ENCODE measurements at places on chromosomes 1 and 21.

- no peak for DNase-seq
Observed at GRCh38 chr21:42665026-42665425, 11.6 kb downstream of the PDE9A start.

GRCh38 chr1:184199036-184199435 lies 147.5 kb downstream of the TSEN15 start:
- DNase-seq: no peak

DNA sequence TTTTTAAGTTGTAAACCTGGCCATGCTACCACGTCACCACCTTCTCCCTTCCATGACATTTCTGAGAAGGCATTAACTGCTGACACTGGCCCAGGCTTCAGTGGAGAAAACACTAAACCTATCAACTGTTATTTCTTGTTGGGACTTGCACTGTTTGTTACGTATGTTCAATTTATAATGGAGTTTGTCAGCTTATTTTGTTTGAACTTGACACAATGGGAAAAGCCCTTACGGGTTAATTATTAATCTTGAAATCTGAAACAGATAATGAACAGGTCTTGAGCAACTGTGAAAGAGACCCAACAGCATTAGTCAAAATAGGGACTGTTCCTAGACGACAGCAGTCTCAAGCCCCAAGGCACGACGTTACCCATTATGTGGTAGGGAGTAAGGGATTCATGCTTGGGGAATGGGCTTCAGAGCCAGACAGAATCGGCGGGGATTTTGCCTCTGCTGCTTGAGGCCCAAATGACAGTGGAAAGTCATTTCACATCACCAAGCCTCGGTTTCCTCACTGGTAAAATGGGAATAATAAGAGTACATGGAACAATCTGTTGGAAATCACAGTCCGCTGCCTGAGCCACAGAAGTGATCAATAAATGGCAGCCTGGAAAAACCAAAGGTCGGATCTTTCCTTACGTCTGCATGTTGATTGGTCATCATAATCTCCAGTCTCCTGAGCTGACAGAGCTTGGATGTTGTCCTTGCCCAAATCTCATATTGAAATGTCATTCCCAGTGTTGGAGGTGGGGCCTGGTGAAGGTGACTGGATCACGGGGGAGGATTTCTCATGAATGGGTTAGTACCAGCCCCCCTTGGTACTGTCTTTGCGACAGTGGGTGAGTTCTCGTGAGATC lies 44.5 kb downstream of the TIAM1 start:
- no peak for DNase-seq

DNA sequence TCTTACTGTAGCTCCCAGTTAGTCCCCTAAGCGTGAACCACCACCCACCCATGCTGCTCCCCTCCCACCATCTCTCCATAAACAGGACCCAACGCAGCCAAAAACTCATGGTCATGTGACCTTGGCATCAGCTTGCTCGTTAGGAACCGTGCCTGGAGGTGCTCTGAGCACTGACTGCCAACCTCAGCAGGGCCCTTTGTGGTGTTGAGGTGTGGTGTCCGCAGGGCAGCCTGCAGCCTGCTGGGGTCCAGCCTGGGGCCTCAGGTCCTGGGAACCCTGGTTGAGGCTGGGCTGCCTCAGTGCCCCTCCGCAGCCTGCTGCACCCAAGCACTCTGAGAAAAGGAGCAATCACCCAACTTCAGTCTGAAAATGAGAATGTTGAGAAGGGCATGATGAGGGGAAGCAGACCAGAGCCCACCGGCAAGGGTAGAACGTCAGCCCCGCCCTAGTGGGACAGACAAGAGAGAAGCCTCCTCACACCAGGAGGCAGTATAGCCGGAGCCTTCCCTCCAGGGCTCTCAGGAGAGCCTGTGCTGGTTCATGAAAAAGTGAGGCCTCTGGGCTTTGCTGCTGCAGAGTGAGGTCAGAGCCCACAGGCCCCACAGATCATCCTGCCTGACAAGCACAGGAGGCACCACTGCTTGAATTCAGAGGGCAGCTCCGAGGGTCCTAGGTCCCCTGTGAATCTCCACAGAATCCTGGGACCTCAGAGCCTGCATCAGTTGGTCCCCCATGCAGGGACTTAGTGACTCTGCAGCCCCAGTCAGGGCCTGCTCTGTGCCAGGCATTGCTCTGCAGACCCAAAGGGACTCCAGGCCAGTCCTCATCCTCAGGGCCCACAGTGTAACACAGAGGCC lies 4.9 kb upstream of the COL6A2 start:
- DNase-seq: no peak

GRCh38 chr1:109225711-109226445 lies 12.2 kb downstream of the SARS1 start:
- DNase-seq: no peak

DNA sequence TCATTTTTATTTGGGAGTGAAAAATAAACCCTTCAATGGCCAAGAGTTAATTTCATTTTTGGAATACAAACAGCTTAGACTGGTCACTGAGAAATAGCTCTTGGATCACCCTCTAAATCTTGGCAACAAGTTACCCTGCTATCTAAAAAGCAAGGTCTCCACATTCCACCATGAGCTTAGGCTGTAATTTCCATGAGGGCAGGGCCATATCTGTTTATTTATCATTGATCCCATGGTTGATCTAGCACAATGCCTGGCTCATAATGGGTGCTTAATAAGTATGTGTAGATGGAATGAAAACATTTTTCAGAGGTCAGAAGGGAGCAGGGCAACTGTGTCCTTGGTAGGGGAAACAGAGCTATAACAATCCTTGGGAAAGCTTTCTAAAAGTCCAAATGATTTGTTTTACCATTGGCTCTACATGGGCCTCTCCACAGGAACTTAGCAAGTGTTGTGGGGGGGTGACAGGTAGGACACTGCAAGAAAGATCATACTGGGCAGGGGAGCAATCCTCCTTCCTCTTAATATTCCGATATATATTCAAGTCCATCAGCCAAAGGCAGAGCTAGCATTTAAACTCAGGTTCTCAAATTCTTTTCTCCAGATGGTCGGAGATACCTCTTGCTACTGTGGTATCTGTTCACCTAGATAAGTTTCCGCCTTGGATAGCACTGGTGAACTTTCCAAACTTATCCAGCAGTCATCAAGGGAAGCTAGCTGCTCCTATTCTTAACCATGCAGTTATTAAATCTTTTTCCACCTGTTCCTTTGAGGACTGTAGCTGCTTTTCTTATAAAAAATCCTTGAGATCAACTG lies 53.1 kb upstream of the PTCH2 start:
- no peak for DNase-seq

GRCh38 chr1:27446496-27447020 lies 43.4 kb downstream of the WASF2 start:
- no peak for DNase-seq

GRCh38 chr1:188155261-188155660 lies 1326.5 kb downstream of the PLA2G4A start:
- no peak for DNase-seq

DNA sequence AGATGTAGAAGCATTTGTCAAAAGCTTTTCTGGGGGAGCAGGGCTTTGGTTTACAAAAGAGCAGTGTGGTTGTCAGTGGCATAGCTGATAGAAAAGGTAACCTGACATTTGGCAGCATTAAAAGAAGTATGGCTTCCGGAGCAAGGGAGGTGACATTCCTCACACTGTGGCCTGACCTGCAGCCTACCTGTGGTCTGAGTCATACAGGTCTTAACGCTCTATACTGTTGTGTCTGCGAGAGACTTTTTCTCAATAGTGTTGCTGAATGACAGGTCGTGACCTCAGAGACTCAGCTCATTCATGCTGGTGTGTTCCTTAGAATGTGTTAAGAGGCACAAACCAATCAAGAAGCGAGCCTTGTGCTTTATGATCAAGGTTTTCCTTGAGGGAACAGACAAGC lies 19.3 kb downstream of the PHGDH start:
- no peak for DNase-seq

DNA sequence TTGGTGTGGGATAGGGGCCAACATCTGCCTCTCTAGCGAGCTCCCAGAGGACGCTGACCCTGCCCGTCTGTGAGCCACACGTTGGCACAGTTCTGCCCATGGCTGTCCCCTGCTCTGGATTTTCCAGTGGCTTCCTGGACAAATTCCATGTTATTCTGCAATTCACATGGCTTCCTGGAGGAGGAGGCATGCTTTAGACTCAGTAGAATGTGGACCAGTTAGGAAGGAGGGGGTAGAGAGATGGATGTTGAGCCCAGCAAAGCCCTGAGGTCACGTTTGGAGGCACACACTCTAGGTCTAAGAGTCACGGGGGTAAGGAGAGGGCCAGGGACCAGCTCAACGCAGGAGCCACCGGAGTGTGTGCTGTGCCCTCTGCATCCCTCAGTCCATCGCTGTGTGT lies 12.2 kb downstream of the COL8A2 start:
- no peak for DNase-seq

GRCh38 chr1:211625040-211625439 lies 46.1 kb upstream of the SLC30A1 start:
- no peak for DNase-seq

DNA sequence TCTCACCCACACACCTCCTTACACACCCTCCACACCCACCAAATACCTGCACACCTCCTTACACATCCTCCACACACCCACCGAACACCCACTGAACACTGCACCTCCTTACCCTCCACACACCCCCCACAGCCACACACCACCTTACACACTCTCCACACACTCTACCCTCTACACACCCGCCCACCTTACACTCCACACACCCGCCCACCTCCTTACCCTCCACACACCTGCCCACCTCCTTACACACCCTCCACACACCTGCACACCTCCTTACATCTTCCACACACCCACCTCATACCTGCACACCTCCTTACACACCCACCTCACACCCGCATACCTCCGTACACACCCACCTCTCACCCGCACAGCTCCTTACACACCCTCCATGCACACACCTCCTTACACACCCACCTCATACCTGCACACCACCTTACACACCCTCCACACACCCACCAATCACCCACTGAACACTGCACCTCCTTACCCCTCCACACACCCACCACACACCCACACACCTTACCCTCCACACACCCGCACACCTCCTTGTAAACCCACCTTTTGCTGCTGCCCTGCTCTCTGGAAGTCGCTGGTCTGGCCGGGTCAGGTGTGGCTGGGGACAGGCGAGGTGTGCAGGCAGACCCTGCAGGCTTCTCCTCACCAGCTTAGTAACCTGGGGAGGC lies 38.5 kb downstream of the COQ8A start:
- no peak for DNase-seq

- no peak for DNase-seq
Observed at GRCh38 chr1:29330856-29331255, 94.5 kb downstream of the PTPRU start.

DNA sequence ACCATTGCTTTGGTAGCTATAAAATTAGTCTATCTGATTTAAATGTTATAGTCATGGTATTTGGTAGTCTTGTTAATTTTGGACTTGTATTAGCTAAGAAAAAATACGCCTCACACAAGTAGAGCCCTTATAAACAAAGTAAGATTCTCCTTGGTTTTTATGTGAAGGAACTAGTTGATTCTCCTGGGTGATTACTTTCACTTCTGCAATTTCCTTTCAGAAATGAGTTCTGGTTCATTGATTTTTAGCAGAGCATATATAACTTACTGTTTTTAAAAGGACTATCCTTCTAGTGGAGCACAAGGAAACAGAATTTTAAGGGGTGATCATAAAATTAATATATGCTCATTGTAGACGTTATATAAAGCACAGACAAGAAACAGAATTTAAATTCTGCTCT lies 120.1 kb downstream of the BACH1 start:
- DNase-seq: no peak

- no peak for DNase-seq
Observed at GRCh38 chr1:12065872-12066271, 2.8 kb downstream of the TNFRSF8 start.

DNA sequence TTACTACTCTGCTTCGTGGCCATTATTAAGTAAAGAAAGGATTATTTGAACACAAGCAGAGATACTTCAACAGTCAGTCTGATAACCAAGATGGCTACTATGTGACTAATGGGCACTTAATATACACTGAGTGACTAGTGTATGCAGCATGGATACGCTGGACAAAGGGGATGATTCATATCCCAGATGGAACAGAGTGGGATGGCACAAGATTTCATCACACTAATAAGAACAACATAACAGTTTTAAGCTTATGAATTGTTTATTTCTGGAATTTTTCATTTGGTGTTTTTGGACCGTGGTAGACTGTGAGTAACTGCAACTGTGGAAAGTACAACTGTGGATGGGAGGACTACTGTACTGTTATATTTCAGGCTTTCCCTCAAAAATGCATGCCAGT lies 9.4 kb downstream of the ZCCHC17 start:
- peak; percentile 77 for DNase-seq

- DNase-seq: no peak
Observed at GRCh38 chr1:62237950-62238374, 43.3 kb downstream of the L1TD1 start.

- peak; percentile 77 for DNase-seq
Observed at GRCh38 chr1:82225421-82226185, 424.9 kb downstream of the ADGRL2 start.

DNA sequence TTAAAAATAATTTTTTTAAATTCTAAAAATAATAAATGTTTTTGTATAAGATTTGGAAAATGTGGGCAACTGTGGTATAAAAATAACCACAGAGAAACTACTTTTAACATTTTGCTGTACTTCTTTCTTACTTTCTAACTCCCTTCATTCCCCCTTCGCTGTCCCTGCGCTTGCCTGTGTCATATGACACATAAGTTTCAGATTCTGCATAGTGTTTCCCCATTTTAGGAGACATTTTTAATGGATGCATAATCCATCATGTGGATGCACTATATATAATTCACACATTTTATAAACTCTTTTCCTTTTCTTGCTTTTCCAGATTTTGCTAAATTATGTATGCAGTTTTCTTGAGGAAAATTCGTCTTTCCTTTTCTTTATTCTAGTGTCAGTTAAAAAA lies 16.3 kb downstream of the ATG4C start:
- DNase-seq: no peak

DNA sequence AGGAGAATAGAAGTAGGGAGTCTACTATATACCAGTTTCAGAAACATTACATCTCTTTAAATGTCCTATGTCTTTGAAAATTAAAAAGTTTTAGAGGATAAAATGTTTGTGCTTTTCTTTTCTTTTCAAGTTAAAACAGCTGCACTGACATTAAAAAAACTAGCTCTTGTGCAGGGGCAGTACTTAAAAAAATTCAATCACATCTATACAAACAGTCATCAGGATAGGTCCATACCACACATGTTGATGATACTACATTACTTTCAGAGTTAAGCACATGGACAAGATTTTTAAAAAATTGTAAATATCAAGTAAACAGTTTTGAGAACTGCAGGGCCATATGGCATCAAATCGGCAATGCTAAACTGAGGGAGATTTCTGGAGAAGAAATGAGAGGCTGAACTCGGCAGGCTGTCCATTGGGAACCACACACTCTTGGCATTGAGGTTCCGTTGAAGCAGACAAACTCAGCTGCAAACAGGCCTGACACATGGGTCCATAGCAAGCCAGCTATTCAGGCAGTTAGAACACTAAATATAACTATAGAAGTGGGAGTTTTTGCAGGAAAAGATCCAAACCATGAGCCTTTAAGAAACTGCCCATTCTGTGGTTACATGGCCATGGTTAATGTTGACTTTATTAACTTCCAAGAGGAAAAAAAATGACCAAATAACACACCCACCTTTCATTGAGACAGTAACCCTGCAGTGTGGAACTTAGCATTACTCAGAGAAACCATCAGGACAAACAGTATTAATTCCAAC lies 84.5 kb upstream of the BCL10 start:
- DNase-seq: peak; percentile 42

All from adipocyte (in vitro differentiated cells).